ENCODE measurements at places on chromosomes 13 and 19.

- DNase-seq: no peak
Observed at GRCh38 chr19:49923055-49924003, 5.7 kb upstream of the ATF5 start.

DNA sequence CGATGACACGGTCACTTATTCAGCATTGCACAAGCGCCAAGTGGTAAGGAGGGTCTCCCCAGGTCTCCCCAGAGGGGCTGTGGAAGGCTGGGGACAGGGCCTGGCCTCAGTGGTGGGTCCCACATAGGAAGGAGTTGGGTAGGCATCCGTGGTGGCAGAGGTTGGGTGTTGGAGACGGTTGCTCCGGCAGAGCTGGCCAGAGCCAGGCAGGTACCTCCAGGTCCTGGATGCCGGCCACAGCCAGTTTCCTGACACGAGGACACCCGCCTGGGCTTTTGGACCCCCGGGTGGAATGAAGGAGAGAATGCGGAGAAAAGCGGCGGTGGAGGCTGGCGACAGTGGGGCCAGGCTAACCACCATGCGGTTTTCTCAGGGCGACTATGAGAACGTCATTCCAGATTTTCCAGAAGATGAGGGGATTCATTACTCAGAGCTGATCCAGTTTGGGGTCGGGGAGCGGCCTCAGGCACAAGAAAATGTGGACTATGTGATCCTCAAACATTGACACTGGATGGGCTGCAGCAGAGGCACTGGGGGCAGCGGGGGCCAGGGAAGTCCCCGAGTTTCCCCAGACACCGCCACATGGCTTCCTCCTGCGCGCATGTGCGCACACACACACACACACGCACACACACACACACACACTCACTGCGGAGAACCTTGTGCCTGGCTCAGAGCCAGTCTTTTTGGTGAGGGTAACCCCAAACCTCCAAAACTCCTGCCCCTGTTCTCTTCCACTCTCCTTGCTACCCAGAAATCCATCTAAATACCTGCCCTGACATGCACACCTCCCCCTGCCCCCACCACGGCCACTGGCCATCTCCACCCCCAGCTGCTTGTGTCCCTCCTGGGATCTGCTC lies 1.3 kb upstream of the FFAR1 start:
- DNase-seq: no peak

- DNase-seq: no peak
Observed at GRCh38 chr13:97757807-97758206, 195.7 kb upstream of the IPO5 start.

DNA sequence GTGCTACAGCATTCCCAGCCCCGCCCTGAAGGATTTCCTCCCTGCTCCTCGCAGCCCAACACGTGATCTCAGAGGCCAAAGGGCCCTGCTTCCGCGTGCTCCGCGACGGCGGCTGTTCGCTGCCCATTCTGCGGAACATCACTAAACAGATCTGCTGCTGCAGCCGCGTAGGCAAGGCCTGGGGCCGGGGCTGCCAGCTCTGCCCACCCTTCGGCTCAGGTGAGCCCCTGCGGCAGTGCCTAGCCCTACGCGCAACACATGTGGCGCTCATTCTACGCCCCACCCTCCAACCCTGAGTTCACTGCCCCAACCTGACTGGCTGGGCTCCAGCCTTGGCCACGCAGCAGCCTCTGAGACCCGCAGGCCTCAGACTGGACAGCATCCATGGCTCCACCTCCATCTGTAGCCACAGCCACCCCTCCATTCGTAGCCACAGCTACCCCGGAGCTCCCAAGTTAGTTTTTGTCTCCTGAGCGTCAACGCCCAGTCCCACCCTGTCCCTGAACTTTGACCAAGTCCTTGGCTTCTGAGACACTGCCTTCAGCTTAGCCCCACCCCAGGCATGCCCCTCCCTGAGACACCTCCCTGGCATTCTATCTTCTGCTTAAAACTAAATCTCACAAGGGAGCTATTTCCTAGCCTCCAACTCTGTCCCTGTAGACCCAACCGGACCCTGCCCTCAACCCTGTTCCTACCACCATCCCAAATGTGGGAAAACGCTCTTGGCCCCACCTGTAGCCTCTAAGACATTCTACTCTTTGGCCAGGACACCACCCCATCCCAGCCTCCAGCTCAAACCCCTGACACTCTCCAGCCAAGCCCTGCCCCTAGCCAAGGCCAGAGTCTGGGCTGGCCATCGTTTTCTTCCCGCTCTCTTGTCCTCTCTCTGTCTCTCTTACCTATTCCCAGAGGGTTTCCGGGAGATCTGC lies 6.4 kb downstream of the LTBP4 start:
- DNase-seq: no peak

GRCh38 chr19:5369962-5370367 lies 29.4 kb upstream of the PTPRS start:
- peak; percentile 38 for DNase-seq

- no peak for DNase-seq
Observed at GRCh38 chr19:53224606-53225005, 30.1 kb downstream of the ZNF677 start.

DNA sequence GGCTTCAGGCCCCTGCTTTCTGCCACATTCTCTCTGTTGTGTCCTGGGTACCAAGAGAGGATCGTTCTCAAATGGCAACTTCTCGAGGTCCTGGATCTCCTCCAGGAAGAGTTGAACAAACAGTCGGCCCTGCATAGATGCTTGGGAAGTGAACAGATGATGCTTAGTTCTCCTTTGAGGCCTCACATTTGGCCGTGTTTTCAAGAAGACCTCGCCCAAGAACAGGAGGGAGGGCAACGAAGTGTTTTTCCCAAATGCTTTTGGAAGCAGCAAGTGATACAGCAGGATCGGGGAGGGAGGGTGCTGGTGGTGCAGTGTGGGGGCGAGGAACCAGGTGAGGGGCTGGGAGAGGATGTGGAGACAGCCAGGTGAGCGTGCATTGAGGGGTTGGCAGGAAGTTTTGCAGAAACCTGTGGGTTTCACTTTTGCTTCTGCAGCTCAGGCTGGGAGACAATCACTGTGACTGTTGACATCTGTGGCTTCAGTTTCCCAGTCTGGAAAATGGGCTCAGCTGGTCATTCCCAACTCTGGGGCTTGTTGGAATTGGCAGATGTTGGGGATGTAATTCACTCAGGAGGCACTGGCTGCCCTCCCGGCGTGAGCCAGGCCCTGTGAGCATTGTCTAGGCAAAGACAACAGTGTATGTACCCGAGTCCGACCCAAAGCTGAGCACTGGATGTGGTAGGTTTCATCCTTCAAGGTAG lies 21.6 kb downstream of the MAST3 start:
- DNase-seq: peak; percentile 38

- no peak for DNase-seq
Observed at GRCh38 chr19:7605490-7606222, 10.0 kb downstream of the CAMSAP3 start.

- no peak for DNase-seq
Observed at GRCh38 chr19:51822946-51823345, 28.0 kb downstream of the FPR3 start.

DNA sequence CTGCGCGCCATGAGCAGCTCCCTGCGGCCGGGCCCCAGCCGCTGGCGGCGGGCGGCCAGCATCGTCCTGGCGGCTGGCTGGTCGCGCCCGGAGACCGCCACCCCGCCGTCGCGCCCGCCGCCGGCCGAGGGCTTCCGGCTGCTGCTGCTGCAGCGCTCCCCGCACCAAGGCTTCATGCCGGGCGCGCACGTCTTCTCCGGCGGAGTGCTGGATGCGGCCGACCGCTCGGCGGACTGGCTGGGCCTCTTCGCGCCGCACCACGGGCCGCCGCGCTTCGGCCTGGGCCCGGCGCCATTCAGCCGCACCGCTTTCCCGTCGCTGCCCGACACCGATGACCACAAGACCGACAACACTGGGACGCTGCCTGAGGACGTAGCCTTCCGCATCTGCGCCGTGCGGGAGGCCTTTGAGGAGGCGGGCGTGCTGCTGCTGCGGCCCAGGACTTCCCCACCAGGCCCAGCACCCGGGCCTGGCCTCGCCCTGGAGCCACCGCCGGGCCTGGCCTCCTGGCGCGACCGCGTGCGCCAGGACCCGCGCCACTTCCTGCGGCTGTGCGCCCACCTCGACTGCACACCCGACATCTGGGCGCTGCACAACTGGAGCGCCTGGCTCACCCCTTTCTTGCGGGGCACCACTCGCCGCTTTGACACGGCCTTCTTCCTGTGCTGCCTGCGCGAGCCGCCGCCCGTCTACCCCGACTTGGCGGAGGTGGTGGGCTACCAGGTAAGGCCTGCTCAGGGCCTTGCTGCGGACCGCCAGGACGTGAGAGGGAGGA lies 518 bp downstream of the NUDT19 start:
- peak; percentile 70 for DNase-seq

DNA sequence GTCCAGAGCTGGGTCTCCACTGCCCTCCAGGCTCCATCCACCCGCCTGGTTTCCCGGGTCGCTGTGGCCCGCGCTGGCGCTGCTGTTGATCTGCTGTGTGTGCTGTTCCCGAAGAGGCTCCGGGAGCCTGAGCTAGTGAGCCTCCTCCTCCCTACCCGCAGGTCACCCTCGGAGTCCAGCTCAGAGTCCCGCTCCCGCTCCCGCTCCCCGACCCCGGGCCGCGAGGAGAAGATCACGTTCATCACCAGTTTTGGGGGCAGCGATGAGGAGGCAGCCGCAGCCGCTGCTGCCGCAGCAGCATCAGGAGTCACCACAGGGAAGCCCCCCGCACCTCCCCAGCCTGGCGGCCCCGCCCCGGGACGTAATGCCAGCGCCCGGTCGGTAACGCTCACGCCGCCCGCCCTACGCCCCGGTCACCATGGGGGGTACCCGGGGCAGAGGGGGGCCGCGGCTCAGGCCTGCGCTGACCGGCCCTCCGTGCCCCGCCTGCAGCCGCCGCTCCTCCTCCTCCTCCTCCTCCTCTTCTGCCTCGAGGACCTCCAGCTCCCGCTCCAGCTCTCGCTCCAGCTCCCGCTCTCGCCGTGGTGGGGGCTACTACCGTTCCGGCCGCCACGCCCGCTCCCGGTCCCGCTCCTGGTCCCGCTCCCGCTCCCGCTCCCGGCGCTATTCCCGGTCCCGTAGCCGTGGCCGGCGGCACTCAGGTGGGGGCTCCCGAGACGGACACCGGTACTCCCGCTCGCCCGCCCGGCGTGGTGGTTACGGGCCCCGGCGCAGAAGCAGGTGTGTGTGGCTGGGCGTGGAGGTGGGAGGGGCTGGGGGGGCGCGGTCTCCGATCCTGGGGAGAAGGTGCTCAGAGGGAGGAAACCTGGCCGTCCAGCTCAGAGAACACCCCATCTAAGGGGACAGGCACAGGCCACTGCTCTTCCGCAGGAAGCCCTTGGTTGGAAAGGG lies 12.2 kb downstream of the ZNF296 start:
- no peak for DNase-seq

- no peak for DNase-seq
Observed at GRCh38 chr13:20294497-20294896, 62.4 kb upstream of the GJB6 start.

- DNase-seq: no peak
Observed at GRCh38 chr13:44294876-44295275, 78.7 kb upstream of the SERP2 start.

- no peak for DNase-seq
Observed at GRCh38 chr19:32676186-32676894, 692 bp downstream of the RGS9BP start.

GRCh38 chr19:29753190-29753933 lies 38.3 kb upstream of the C19orf12 start:
- DNase-seq: no peak

- DNase-seq: no peak
Observed at GRCh38 chr19:919199-920050, 2.3 kb downstream of the KISS1R start.

DNA sequence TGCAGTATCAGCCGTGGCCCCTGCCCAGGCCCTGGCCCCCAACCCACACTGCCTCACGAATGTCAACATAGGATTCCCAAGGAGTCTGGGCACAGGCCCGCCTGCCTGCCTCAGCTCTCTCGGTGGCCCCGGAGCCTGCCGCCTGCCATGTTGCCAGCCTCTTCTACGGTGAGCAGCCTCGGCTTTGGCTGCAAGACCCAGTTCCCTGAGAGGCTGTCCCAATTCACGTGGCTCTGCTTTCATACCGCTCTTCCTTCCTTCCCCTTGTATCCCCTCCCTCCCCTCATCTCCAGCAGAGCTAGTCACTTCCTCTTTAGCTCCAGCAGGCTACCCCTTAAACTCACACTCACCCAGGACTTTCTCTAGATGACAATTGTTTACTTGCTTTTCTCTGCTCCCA lies 42.7 kb downstream of the SERP2 start:
- DNase-seq: no peak

DNA sequence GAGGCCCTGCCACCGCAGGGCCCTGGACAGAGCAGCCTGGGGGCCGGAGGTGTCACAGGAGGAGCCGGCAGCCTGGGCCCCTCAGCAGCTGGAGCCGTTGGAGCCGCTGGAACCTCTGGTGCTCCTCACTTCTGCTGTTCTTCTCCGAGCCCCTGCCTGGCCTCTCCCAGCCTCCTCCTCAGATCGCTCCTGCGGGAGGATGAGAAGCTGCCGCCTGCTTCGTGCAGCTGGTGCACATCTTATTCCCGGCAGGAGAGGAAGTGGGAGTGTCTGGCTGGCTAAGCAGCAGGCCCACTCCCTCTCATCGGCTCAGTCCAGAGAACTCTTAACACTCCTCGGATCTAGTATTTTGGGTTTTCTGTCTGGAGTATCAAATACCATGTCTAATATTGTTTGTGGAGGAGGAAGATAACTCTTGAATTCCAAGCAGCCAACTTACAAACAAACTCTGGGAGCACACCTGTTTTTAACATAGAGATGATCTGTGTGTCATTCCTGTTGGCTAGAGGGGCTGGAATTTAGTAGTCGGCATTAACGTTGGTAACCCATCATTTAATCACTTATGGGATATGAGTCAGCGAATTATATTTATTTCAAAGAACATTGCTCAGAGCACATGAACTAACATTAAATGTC lies 37.1 kb upstream of the RNF113B start:
- DNase-seq: no peak

GRCh38 chr13:112809332-112810315 lies 119.8 kb downstream of the ATP11A start:
- DNase-seq: no peak

DNA sequence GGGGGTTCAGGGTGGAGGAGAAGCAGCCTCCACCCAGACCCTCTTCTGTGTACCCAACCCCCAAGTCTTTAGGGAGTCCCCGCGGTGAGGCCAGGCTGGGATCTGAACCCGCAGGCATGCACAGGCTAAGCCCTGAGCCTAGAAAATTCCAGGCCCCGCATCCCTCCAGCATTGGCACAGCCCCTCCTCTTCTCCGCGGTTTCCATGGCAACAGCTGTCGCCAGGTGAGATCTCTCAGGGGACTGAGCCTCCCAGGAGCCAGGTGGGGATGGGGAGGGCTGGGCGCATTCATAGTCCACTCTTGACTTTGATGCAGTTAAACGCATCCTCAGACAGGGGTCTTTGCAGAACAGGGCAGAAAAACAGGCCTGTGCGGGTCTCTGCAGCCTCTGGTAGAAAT lies 48.3 kb upstream of the USP29 start:
- no peak for DNase-seq

GRCh38 chr13:48068036-48068435 lies 26.9 kb downstream of the MED4 start:
- DNase-seq: no peak

- no peak for DNase-seq
Observed at GRCh38 chr19:37845932-37846331, 60.5 kb downstream of the WDR87 start.
